Hematopoietic multipotent progenitor cell treated with erythropoietin and hydrocortisone succinate and interleukin-3 and kit ligand, for 15 days (in vitro differentiated cells): ENCODE measurements at places on chromosomes 2 and 18.

DNA sequence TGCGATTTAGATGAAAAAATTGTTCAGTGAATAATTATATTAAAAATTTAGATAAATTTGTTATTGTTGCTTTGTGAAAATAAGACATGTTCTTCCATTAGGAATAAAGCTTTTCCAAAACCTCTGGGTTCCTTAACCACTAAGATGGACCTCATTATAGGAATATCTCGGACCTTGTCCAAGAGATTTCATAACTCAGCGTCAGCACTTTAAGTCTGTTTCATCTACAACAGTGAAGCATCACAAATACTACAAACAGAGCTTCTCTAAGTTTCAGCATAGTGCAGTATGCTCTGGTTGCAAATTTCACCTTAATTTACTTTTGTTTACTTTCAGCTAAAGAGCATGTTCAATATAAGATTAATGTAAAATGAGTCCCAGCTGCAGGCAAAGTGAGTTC, 150.3 kb downstream of the UBE2E3 start:
- no peak for DNase-seq

- DNase-seq = no peak
Observed at GRCh38 chr2:174974131-174974530, 31.1 kb downstream of the CHN1 start.

DNA sequence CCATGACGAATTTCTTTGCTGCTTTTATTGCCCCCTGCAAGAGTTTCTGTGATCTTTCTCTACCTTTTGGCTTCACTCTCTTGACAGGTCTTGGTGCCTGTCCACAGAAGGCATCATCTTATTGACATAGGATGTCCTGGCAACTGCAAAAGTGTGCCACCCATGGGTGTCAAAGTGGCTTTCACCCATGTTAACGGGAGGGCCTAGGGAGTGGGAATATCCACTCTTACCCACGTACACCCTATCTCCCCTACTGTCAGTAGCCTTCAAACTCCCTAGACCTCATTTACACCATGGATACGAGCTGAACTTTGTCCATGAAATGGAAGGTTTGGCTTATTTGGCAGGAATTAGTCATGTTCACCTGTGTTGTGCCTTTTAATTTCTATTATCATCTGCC, 16.2 kb upstream of the SULT1C3 start:
- DNase-seq = no peak

GRCh38 chr2:239548451-239548871, 147.6 kb upstream of the HDAC4 start:
- no peak for DNase-seq

DNA sequence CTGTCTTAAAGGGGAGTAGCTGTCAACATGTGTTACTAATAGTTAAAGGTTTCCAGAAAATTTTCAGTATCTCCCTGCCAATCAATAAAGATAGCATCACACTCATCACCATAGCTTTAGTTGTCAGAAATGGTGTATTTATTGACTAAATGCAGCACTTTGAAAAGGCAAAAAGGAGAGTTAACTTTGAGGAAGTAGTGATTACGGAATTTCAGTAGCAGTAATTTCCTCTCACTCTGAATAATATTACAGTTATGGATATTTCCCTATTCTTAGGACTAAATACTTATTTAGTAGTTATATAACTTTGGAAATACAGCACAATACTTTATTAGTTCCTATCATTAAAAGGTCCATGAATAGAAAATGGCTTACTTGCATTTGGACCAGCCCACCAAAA, 250.5 kb downstream of the CAMKMT start:
- no peak for DNase-seq

DNA sequence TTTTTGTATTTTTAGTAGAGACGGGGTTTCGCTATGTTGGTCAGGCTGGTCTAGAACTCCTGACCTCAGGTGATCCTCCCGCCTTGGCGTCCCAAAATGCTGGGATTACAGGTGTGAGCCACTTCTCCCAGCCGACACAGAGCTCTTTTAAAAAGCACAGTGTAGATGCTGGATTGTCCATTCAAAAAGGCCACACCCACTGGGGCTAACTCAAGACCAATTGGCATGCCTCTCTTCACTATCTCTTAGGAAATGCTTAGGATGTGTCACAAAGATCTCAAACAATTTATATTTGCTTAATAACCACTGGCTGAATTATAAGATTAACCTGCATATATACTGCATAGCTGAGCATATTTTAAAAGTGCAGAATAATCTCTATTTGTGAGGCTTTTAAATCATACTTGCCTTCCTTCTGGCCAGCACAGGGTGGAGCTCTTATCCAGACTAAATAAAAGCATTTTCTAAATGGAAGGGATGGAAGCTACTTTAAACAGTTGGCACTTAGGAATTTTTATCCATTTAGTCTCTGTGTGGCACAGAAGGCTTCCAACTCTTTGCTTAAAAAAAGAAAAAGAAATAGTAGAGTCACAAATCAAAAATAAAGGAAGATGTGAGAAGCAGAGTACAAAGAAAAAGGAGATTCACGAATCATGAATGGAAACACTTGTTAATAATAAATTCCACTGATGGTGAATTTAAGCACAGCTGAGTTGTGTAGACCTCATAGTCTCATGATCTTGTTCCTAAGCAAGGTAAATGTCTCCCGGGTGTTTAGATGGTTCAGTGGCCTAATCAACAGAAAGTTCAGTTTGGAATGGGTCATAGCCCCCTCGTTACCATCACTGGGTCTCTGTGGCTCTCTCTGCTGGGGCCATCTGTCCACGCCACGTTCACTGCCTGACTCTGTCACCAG, 22.4 kb downstream of the CRYGD start:
- DNase-seq = no peak
